ENCODE measurements at places on chromosomes 4 and X. TPM values are rescaled to one million over a fixed set of nuclear protein-coding genes. Genes with fewer than 3 reads are reported as not detected.
A peak's percentile ranks its signal among the peaks of the same experiment; 100 is the strongest.

The FGFRL1 gene
- total RNA-seq, result 17.2 TPM

- no peak for DNase-seq
These were observed 313.1 kb upstream of the TACR3 start for GRCh38 chr4:104032896-104033295.

DNA sequence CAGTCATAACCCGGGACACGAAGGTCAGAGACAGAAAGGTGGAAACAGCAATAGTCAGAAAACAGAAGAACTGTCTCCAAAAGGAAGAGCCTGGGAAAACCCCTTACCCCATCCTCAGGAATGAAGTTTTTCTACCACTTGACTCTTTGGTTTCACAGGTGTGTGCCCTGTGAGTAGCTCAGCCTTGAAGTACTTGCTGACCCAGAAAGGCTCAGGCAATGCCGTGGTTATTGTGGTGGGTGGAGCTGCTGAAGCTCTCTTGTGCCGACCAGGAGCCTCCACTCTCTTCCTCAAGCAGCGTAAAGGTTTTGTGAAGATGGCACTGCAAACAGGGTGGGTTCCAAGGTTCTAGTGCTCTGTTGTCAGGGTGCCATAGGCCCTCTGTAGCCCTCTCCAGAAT is 24.4 kb downstream of the DGAT2L6 start:
- no peak for DNase-seq

DNA sequence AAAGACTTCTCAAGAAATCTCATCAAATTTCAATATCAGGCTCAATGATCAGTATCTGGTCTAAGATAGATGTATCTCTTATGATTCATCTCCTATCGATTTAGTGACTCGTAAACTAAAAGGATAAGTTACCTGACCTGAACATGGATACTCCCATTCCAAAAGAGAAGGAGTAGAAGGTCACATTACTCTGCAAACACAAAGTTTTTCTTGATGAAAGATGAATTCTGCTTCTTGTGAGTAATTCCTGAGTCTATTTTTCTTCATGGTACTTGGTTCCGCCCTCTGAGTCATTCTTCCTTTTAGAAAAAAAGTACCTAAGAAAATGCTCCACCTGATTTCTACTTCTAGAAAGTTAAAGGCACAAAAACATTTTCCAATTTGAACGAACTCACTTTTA is 223.1 kb upstream of the SLIT2 start:
- no peak for DNase-seq

The FSTL5 gene
- not detected for total RNA-seq

- no peak for DNase-seq
These were observed 26.9 kb upstream of the CYBB start for GRCh38 chrX:37752936-37753335.

GRCh38 chrX:2272337-2272736 is 228.4 kb downstream of the DHRSX start:
- DNase-seq, result no peak

The RAB9A gene
- total RNA-seq, result 70.6 TPM

- no peak for DNase-seq
These were observed 509.6 kb upstream of the DIPK2B start for GRCh38 chrX:45710081-45710801.

DNA sequence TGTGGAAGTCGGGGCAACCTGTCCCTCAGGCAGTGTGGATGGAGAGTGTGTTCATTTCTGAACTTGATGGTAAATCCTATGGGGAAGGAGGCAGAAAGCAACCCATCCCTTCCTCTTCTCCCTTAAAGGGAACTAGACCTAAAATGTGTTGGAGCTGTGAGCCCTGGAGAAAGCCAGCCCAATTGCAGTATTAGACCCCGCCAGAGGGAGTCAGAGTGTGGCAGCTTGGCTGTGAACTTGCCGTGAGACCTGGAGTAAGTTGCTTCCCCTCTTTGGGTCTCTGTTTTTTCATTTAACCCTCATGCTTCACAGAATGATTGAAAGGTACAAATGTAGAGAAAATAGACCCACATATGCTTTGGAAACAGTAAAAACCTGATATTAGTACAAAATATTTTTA is 108.7 kb upstream of the PAK3 start:
- DNase-seq, result no peak

DNA sequence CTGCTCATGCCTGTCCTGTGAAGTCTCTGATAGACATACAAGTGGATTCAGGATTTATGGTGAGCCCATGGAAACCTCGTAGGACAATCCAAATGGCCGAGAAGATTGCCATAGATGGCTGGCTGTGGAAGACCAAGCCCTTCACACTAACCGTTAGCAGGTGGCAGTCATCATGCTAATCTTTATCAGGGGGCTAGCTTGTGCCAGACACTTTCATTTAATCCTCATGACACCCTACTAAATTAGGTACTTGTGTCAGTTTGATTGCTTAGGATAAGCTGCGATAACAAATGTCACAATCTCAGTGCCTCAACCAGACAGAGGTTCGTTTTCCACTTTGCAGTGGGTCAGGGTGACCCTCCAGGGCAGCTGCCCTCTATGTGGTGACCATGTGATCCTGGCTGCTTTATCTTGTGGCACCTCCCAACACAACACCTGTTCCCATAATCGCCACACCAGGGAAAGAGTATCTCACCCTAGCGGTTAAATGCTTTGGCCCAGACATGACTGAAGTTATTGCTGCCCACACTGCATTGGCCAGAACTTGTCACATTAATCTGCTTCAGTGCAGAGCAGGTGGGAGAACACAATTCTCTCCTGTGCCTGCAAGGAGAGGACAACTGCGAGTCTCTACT is 60.8 kb downstream of the REPS2 start:
- DNase-seq, result no peak

GRCh38 chrX:103453655-103454054 is 65.6 kb downstream of the RAB40A start:
- no peak for DNase-seq

GRCh38 chr4:115090483-115091075 is 22.8 kb downstream of the NDST4 start:
- no peak for DNase-seq

- no peak for DNase-seq
These were observed 26.7 kb upstream of the GPRIN3 start for GRCh38 chr4:89334311-89334710.

The SHROOM4 gene
- total RNA-seq, result 3.2 TPM

DNA sequence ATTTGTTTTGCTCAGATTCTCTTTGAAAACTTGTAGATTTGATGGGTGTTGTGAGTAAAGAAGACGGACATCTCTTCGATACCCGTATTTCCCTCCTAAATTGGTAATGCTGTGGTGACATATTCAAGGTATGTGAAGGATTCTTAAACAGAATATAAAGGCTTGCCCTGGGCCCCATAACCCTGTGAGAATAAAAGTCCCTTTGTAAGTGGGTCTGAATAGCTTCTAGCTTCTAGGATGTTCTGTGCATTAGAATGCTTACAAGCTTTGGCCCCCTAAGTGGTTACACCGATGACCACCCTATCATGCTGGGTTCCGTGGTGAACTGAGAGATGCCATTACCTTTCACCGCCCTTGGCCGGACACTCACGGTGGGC is 574 bp upstream of the MOB1B start:
- DNase-seq, result no peak

- DNase-seq, result peak; percentile 41
These were observed 71.0 kb downstream of the PJA1 start for GRCh38 chrX:69093960-69094871.

The CXorf49 gene
- not detected for total RNA-seq

DNA sequence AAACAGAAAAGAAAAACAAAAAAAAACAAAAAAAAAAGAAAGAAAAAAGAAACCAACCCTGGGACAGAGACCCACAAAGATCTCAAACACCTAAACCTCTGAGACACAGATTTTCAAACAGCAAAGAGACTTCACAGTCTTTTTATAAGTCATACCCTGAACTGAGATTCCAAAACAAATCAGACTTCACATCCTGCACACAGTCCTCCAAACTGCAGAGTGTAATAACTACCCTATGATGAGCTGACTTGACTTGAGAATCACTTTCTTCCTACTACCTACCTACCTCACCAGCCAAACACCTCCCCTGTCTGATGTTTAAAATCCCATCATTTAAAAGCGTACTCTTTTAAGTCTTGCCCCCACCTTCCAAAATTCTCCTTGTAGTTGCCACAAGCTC is 25.2 kb upstream of the GLOD5 start:
- DNase-seq, result no peak

The OTC gene
- total RNA-seq, result 5.8 TPM

- DNase-seq, result no peak
These were observed 107.6 kb downstream of the ATXN3L start for GRCh38 chrX:13212191-13212651.
